ENCODE measurements at places on chromosomes 2 and 18. TPM values are rescaled to one million over a fixed set of nuclear protein-coding genes. Genes with fewer than 3 reads are reported as not detected.

The GCG gene
- not detected for total RNA-seq

- H3K27ac ChIP-seq: no peak overlapping the region
- H3K27me3 ChIP-seq: peaks cover 1% of the 10 kb centered on the region
Observed at GRCh38 chr18:49169037-49169521, 218.3 kb upstream of the SMAD7 start.

GRCh38 chr2:206442474-206442832, 879 bp upstream of the ADAM23 start:
- H3K27ac ChIP-seq: peak overlapping the region; percentile 18
- H3K4me1 ChIP-seq: peaks cover 15% of the 10 kb centered on the region
- peaks cover 8% of the 10 kb centered on the region for H3K27me3 ChIP-seq

DNA sequence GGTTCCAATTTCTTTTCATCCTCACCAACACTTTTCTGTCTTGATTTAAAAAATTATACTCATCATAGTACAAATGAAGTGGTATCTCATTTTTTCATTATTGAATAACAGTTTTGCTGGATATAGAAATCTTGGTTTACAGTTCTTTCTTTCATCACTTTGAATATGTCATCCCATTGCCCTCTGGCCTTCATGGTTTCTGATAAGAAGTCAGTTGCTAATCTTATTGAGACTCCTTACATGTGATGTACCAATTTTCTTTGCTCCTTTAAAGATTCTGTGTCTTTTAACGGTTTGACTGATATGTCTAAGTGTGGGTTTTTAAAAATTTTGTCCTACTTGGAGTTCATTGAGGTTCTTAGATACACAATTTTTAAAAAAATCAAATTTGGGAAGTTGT, 35.0 kb downstream of the SLC3A1 start:
- DNase-seq: no peak
- H3K36me3 ChIP-seq: peaks cover 27% of the 10 kb centered on the region
- no peaks in the 10 kb centered on the region for H3K27me3 ChIP-seq
- H3K27ac ChIP-seq: no peak overlapping the region

GRCh38 chr2:238259061-238260020, 19.5 kb upstream of the HES6 start:
- H3K4me3 ChIP-seq: peak overlapping the region; percentile 16
- H3K4me1 ChIP-seq: peaks cover 22% of the 10 kb centered on the region

- H3K36me3 ChIP-seq: no peaks in the 10 kb centered on the region
- DNase-seq: no peak
- H3K4me3 ChIP-seq: no peak overlapping the region
- no peak overlapping the region for H3K27ac ChIP-seq
Observed at GRCh38 chr2:65361623-65362022, 70.8 kb downstream of the SPRED2 start.

GRCh38 chr2:143121079-143121478, 8.1 kb upstream of the ARHGAP15 start:
- DNase-seq: no peak
- H3K4me3 ChIP-seq: no peak overlapping the region
- H3K27ac ChIP-seq: no peak overlapping the region
- no peaks in the 10 kb centered on the region for H3K36me3 ChIP-seq
- H3K27me3 ChIP-seq: no peaks in the 10 kb centered on the region
- peaks cover 2% of the 10 kb centered on the region for H3K4me1 ChIP-seq

DNA sequence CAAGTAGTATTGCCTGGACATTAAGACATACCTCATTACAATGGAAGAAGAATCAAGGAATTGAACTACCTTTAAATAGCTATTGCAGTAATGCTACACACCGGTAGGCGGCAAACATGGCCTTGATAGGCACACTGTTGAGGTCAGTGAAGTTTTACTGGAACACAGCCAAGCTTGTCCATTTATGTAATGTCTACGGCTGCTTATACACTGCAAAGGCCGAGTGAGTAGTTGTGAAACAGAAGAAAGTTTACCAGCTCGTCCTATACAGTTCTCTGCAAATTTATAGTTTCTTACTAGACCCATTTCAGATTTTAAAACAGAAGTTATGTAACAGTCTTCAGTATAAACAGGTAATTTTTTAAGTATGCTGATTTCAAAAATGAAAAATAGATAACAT, 38.8 kb downstream of the PPP4R1 start:
- H3K4me3 ChIP-seq: no peak overlapping the region
- H3K27ac ChIP-seq: no peak overlapping the region
- DNase-seq: peak; percentile 67
- H3K36me3 ChIP-seq: peaks cover 6% of the 10 kb centered on the region
- H3K27me3 ChIP-seq: peaks cover 4% of the 10 kb centered on the region

The CIB4 gene
- not detected for total RNA-seq

Measured in endothelial cell (in vitro differentiated cells).